NCI-H524 (cell line): ENCODE measurements at places on chromosomes 3 and 15.

DNA sequence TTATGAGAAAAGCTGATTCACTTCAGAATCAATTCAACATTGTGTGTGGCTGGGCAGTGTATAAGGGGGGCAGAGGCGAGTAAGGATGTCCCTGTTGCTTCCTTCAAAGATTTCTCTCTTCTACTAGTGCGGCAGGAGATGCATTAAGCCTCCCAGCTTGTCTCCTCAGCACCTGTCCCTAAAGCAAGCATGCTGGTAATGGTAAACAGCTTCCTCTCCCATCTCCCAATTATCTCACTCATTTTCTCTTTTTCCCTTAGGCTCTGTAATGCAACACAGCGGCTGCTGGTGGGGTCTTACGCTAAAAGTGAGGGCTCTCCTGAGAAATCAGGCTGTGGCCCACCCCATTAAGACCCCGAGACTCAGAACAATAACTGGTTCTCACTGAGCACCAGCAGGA, 306.4 kb upstream of the ROPN1 start:
- no peak for DNase-seq

DNA sequence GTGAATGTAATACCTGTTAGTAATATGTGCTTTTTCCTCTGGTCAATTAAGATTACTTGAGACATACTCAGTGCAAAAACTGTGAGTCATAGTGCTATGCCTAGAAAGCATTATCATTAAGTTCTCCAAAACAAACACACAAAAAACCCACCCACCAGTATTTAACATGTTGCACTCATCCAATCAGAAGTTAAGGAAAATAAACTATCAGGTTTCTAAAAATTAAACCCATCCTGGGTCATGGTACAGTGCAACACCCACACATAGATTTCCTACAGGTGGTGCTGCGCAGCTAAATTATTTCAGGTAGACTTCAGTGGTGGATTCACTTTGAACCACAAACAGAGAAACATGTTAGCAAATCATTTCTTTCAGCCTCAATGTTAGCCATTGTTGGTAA, 264.4 kb upstream of the VEPH1 start:
- no peak for DNase-seq

DNA sequence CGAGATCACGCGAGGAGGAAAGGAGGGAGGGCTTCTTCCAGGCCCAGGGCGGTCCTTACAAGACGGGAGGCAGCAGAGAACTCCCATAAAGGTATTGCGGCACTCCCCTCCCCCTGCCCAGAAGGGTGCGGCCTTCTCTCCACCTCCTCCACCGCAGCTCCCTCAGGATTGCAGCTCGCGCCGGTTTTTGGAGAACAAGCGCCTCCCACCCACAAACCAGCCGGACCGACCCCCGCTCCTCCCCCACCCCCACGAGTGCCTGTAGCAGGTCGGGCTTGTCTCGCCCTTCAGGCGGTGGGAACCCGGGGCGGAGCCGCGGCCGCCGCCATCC, 1.1 kb upstream of the SETD5 start:
- DNase-seq = peak; percentile 86

DNA sequence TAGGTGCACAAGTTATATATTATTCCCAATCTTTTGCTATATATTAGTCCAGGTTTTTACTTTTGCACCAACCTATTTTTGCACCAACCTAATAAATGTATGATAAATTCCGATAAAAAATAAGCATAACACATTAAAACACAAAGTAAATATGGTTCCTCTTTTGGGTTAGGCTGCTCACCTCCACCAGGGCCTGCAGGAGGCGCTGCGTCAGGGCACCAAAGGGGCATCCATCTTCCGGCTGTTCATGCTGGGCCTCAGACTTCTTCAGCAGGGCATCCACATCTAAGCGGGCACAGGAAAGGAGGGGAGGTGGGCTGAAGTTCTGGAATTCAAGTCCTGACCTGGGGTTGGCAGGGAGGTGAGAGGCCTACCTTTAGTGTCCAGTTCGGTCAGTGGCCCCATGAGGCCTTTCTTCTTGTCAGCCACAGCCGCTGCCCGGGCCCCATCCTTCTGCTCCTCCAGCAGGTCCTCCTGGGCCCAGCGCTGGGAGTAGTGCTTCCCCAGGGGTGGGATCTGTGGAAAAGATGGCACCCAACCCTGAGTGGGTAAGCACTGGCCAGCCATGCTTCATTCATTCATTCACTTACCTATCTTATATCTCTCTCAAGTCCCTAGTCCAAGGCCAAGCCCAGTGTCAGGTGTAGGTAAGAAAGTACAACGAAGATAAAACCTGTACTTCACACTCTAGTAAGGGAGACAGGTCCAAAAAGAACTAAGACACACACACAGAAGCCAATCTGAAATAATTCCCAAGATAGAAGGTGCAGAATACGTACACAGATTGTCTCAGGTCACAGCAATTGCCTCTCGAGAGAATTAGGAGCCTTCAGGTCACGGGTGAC, 5.2 kb downstream of the TADA3 start:
- DNase-seq = no peak

DNA sequence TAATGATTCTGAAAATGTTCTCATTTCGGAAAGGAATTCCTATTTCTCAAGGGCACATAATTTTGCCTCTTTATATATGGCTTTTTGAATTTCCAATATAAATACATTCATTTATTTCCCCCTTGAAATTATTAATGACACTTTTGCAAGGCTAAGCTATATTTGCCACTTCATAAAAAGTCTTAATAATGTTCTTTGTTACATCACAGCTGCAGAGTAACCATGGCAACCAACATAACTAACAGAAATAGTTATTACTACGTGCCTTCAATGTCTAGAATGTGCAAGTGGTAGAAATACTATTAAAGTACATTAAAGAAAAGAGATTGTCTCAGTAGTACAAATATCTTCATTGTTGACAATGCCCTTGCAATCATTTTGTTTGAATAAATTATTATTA, 471.8 kb downstream of the C3orf38 start:
- no peak for DNase-seq

- DNase-seq = peak; percentile 47
These were observed 97.9 kb upstream of the UNC13C start for GRCh38 chr15:53880357-53880756.

DNA sequence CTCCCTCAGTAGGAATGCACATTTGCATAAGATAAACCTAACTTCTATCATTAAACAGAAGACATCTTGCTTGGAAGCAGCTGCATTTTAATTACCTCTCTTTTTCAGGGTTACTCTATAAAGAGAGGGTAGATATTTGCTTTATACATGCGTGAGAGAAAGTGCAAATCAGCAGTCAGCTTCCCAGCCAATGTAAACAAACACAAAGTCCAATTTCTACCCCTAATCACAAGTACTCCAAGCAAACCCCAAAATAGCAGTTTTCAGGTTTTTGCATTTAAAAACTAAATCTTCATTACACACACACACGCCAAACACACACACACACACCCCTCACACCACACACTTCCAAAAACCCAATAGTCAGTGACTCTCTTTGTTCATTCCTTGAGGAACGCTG, 303.9 kb upstream of the ALCAM start:
- no peak for DNase-seq

- DNase-seq = no peak
These were observed 43.9 kb upstream of the POLG start for GRCh38 chr15:89378296-89379151.

GRCh38 chr15:28917791-28918140, 32.0 kb downstream of the APBA2 start:
- peak; percentile 62 for DNase-seq

DNA sequence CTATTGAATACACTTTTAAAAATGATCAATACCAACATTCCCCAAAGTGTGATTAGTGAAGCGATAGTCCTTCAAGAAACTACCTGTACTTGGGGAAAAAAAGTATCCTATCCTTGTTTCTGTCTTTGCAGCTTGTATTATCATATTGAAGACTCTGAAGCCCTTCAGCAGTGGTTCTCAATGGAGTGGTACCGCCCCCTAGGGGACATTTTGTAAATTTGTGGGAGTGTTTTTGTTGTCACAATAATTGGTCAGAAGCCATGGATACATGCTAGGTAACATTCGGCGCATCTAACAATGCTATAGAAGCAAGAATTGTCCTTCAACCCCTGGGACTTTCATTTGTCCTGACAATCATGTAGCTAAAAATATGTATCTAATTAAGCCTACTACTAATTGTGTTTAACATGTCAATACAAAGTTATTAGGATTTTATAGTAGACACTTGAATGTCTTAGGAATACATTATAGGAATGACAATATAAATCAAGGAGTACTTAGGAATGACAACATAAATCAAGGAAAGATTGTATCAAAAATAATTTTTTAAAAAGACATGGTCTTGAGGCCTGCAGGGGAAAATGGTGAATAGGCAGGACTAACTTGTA, 53.7 kb downstream of the NMD3 start:
- peak; percentile 67 for DNase-seq

DNA sequence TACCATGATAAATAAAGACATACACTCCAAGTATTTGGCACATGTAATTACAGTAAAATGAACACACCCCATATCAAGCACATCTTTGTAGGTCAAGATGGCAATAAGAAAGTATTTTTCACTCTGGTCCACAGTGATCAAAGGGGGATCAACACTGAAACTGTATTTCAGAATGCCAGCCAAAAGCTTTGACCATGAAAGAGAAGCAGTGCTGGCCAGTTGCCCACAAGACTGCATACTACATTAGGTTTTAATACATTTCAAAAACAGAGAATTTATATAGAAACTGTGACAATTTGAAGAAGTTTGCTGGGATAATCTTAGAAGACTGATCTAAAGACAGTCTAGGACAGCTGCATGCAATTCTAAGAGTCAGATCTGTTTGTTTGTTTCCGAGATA, 1035.3 kb downstream of the FHIT start:
- DNase-seq = no peak

DNA sequence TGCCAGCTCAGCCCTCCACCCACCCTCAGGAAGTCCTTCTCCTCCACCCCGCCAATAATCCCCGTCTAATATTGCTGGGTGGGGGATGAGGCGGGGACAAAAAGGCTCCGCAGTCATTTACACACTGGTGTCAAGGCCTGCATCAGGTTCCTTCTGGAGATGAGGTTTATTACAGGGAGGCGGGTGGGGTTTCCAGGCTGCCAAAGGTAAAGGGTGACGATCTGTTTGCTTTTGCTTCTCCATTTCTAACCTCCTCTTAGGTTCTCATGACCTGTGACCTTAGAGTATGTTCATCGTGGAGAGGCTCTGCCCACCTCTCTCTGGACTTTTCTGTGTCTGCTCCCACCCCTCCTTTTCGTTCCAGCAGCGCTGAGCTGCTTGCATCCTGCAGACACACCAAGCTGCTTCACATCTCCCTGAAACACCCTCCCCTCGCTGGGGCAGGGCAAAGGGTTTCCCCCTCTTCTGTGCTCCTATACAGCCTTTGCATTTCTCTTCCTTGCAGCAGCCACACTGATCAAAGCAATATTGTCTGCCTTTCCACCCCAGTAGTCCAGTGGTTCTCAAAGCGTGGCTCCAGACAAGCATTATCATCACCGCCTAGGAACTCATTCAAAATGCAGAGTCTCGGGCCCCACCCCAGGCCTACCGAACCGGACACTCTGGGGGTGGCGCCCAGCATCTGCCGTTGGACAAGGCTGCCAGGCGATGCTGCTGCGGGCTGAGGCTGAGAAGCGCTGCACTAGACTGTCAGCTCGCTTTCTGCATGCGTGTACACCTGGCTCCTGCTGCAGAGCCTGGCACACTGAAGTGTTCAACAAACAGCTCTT, 26.6 kb downstream of the CA12 start:
- no peak for DNase-seq

DNA sequence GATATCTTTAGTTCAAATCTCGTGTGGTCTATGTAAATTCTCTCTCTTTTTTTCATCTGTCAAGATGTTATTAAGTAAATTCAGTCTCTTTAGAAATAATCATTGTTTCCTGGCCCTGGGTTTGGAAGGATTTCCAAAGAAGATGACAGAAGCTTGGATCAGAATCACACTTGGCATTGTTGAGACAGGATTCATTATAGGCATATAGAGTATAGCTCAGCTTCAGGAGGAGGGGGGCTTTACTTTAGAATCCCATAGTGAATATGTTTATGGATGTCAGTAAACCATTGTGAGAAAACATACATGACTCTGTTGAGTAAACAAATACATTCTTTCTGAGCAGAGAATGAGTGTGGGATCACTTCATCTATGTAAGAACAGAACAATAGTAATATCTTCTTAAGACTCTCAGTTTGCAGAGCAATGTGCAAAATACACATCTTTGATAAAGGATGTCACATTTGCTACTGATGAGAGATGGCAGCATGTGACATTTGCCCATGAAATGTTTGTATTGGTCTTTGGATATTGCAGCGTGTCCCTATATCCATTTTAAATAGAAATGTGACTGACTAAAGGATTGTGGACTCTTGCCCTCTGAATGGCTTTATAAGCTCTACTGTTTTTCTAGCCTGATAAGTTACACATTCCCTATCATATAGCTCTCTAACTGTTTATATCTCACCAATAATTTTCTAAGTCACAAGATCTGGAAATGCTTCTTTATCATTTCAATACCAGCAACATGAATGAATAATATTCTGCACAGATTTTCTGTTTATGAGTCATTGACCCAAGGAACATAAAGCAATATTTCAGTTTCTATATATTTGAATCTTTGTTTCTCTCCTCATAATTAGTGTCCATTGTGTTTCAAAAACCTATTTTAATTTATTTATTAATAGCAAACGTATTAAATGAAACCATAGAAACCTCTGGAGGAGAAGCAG, 95.6 kb upstream of the THRB start:
- no peak for DNase-seq

- peak; percentile 97 for DNase-seq
These were observed at the start of gene MEX3B for GRCh38 chr15:82045892-82046665. Gene MEX3B, minus strand, starts transcription at chr15:82046018. Its CDS starts 313 bp downstream, at chr15:82045705.

DNA sequence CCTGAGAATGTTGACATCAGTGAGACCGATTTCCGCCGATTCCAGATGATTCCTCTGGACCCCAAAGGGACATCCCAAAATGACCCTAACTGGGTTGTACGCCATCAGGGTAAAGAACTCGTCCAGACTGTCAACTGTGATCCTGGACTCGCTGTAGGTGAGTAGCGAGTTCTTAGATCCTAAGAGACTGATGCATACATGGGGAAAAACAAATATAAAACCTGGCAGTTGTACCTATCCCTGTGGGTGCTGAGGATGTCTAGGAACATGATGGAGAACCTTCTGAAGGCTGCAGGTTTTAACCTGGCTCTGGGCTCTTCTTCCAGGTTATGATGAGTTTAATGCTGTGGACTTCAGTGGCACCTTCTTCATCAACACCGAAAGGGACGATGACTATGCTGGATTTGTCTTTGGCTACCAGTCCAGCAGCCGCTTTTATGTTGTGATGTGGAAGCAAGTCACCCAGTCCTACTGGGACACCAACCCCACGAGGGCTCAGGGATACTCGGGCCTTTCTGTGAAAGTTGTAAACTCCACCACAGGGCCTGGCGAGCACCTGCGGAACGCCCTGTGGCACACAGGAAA, 12.3 kb downstream of the THBS1 start:
- DNase-seq = no peak

- no peak for DNase-seq
These were observed 15.2 kb upstream of the ICE2 start for GRCh38 chr15:60494108-60494507.

DNA sequence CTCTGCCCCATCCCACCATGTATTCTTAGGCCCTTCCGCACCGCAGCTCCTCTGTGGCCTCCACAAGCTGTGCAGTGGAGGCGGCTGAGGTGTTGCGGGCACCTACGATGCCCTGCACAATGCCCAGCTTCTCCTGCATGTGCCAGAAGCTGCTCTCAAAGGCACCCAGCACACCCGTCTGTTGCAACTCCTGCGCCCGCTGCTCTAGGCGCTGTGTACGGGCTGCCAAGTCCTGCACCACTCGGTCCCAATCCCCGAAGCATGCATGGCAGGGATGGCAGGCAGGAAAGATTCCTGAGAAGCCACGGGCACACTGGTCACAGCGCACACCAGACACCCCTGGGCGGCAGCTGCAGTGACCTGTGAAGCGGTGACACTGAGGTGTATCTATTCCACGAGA, 3.1 kb upstream of the USP19 start:
- no peak for DNase-seq
